Activated naive CD4-positive, alpha-beta T cell treated with anti-CD3 and anti-CD28 coated beads, Interleukin-2, amount 50 U/mL, for 72 hours (primary cell): ENCODE measurements at places on chromosomes 11 and 22. TPM values are rescaled to one million over a fixed set of nuclear protein-coding genes. Genes with fewer than 3 reads are reported as not detected.

EXPH5 gene
- 11.8 TPM for total RNA-seq

DNA sequence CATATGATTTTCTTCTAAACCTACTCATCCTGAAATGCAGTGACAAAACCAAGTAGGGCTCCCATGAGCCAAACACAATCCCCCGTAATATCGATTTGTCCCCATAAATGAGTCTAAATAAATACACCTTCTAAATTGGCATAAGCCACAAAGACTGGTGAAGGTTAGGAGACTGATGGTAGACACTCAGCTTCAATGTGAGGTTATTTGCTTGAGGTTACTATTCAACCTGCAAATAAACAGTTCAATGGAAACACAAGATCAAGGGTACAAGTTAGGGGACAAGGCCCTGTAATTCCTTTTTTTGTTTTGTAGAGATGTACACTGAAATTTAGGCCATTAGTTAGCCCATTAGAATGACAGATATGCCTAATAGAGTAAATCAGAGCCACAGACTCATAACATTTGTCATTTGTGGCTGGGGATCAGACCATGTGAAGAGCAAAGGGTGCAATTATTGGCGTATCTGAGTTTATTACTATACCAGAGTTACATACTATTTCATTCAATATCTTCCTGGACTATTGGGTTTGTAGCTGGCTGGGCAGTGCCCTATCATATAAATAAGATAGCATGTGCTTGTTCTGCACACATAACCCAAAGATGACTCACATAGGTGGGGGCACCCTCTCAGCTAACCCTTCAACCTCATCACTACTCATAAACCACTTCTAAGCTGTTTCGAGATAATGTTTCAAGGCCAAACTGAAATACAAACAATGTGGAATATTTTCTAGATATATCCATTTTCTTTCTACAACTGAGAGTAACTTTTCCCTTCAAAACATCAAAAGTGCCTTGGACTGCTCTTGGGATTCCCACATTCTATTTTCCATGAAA lies 695.3 kb downstream of the KCNA4 start:
- DNase-seq = no peak

DNA sequence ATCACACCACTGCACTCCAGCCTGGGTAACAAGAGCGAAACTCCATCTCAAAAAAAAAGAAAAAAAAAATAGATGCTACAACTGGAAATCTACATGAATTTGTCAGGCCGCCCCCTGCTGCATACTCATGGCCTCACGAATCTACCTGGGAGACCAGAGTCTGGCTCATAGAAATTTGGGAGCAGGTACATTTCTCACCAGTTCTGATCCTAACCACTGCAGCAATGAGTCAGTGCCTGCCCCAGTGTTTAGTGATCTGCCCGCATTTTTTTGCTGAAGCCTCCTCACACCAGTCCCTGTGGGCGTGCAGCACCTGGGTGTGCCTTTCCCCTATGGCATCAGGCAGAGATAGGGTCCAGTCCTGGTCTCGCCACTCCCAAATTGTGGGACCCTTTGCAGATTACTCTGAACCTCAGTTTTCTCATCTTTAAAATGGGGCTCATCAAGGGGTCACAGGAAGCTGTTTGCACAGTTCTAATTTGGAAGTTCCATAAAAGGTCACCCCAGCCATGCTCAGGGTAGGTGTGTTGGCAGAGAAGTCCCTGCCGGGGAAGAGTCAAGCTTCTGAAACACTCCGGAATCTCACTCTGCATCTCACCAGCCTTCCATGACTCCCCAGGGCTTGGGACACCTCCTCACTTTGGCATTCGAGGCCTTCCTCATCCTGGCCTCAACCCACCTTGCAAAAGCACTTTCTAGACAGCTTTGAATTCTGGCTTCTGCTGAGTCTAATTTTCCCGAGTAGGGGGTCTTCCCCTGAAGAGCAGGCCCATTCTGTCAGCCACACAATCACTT lies 39.3 kb upstream of the LINC01488 start:
- DNase-seq = no peak

DNA sequence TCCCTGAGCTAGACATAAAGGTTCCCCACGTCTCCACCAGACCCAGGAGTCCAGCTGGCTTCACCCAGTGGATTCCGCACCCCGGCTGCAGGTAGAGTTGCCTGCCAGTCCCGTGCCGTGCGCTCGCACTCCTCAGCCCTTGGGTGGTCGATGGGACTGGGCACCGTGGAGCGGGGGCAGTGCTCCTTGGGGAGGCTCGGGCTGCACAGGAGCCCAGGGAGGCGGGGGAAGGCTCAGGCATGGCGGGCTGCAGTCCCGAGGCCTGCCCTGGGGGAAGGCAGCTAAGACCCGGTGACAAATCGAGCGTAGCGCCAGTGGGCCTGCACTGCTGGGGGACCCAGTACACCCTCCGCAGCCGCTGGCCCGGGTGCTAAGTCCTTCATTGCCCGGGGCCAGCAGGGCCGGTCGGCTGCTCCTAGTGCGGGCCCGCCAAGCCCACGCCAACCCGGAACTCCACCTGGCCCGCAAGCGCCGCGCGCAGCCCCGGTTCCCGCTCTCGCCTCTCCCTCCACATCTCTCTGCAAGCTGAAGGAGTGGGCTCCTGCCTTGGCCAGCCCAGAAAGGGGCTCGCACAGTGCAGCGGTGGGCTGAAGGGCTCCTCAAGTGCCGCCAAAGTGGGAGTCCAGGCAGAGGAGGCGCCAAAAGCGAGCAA lies 9.5 kb upstream of the TREH start:
- DNase-seq = peak; percentile 48
